Foreskin melanocyte (primary cell): ENCODE measurements at places on chromosomes 4 and X.

DNA sequence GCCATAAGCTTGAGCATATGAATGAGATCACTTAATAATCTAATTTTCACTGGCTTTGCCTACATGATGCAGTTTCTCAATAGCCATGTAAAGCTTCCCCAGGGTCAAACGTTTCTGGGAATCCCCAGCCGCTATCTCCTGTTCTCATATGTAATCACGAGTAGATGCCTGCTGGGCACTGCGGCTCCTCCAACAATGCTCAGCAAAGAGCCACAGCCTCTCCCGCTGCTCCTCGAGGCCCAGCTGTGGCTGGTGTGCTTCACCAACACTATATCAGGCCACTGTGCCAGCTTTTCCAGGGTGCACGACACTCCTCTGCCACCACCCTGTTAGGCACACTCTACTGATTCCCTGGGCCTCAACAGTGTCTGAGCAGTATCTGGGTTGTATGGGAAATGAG lies 78.3 kb upstream of the RASGEF1B start:
- peak; percentile 59 for DNase-seq

GRCh38 chrX:153897899-153898298 lies 6.6 kb upstream of the AVPR2 start:
- DNase-seq, result no peak

GRCh38 chr4:150235808-150236271 lies 157.6 kb downstream of the DCLK2 start:
- DNase-seq, result peak; percentile 59

GRCh38 chr4:158996669-158997074 lies 106.2 kb upstream of the RAPGEF2 start:
- peak; percentile 80 for DNase-seq

DNA sequence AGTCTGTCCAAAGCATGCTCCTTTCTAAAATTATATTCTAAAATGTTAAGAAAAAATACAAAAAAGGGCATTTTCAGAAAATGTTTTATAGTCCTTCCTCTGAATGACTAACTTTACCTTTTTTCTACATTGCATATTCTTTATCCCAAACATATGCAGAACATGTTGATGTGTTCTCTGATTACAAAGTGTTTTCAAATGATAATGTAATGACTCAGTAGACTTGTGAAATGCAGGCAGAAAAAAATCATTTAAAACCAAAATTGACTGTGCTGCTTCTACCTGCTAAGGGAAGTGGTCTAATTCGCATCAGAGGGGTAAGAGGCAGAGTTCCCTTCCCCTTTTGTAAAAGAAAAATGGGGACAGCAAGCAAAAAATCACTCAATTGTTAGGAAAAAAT lies 22.7 kb upstream of the YTHDC1 start:
- DNase-seq, result no peak

- DNase-seq, result no peak
Observed at GRCh38 chr4:136992032-136992431, 540.3 kb downstream of the PCDH18 start.

- no peak for DNase-seq
Observed at GRCh38 chr4:150999086-150999485, 16.0 kb downstream of the LRBA start.

- peak; percentile 76 for DNase-seq
Observed at GRCh38 chr4:105474099-105474518, 247 bp upstream of the PPA2 start.

DNA sequence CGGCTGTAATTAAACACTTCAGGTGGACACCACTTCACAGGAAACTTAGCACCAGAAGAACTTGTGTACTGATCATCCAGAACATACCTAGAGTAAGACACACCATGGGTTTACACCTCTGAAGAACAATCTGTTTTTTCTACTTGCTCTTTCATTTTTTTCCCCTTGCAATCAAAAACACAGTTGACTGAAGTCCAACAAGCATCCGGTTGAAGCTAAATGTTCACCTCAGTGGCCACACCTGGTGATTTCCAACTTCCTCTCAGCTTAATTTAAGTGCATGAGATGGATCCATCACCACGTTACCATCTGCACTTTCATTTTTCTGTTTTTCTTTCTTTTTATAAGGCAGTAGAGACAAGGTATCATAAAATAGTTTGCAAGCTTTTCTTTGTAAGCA lies 4.9 kb upstream of the TXK start:
- DNase-seq, result no peak

DNA sequence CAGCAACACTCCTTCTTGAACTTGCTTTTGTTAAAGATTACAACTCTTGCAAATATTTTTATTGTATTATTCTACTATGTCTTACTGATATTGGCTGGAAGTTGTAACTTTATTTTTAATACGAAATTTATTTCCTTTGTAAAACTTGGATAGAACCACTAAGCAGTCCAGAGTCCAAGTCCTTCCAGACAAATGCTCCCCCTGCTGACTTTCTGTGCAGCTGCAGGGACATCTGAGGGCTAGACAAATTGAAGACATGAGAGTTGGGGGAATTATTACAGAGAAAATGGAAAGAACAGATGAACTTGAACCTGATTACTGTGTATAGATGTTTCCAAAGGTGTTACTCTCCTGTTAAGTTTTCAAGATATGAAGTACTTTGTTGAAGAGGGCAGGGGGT lies 238.8 kb downstream of the GRIA3 start:
- DNase-seq, result no peak

DNA sequence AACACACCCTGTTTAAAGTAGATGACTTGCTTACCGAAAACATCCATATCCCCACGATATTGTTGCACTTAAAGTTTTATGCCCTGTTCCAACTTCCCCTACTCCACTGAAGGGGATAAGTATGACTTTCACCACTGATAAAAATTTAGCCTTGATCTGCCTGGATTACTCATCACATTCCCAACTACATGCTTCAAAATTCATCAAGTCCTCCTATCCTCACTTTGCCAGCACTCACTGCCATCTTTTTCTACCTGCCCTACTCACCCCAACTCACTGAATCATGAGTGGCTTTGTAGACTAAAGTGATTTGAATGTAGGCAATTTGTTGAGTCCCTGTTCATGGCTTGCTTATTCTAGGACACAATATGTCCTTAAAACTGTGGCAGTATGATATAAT lies 12.2 kb upstream of the GPRIN3 start:
- DNase-seq, result no peak

DNA sequence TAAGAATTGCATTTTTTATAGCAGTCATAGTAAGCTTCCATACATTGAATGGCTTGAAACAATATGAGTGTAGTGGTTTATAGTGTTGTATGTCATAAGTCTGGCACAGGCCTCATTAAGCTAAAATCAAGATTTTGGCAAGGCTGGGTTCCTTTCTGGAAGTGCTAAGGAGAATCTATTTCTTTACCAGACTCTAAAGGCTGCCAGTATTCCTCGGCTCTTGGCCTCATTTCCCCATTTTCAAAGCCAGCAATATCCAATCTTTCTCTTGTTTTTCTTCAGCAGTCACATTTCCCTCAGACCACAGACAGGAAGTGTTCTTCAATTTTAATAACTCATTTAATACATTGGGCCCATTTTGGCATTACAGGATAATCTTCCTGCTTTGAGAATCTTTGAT lies 1155.5 kb upstream of the PABPC4L start:
- DNase-seq, result no peak

- peak; percentile 78 for DNase-seq
Observed at GRCh38 chr4:10552591-10553280, 95.5 kb upstream of the ZNF518B start.

DNA sequence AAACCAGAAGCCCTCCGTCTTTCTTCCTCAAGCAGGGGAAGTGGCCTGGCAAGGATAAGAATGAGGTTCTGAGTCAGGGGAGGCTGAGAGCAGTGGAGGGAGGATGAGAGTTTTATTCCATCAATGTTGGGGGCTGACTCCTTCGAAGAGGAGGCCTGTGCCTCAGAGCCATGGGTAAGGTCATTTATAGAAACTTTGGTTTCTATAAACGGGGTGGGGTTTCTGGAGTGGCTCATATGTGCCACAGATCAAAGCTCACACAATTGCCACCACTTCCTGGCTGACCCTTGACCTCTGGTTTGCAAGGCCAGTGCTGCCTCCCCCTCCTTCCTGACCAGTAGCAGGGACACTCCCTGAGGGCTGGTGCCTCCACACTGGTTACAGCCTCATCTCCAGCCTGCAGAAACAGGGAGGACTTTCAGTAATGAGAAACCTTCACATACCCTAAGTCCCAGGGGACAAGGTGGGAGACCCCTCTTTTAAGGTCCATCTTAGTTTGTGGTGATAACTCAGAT lies 166.0 kb downstream of the PDGFRA start:
- no peak for DNase-seq

DNA sequence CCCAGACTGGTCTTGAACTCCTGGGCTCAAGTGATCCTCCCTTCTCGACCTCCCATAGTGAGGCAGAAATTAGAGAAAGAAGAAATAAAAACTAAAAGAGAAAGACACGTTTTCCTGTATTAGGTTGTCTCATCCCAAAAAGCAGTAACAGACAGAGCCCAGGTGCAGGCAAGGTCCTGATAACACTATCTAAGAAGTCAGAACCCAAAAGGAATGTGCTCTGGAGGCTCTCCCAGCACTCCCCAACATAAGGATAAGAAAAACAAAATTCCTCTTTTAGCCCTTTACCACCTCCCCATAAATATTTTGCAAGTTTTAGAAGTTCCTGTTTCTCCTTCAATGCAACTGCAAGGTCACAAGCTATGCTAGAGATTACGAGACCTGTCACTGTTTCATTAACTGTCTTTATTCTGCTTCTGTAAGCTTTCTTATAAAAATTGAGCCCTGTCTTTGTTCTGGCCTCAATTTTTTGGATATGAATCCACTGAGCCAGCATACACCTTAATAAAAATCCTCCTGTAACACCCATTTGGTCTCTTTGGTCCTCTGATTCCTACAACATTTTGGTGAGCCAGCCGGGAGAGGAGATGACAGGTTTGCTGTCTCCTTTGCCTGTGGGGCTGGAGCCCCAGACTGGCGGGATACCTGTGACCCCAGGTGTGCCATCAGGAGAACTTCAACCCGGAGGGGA lies 25.9 kb downstream of the LIAS start:
- DNase-seq, result no peak

DNA sequence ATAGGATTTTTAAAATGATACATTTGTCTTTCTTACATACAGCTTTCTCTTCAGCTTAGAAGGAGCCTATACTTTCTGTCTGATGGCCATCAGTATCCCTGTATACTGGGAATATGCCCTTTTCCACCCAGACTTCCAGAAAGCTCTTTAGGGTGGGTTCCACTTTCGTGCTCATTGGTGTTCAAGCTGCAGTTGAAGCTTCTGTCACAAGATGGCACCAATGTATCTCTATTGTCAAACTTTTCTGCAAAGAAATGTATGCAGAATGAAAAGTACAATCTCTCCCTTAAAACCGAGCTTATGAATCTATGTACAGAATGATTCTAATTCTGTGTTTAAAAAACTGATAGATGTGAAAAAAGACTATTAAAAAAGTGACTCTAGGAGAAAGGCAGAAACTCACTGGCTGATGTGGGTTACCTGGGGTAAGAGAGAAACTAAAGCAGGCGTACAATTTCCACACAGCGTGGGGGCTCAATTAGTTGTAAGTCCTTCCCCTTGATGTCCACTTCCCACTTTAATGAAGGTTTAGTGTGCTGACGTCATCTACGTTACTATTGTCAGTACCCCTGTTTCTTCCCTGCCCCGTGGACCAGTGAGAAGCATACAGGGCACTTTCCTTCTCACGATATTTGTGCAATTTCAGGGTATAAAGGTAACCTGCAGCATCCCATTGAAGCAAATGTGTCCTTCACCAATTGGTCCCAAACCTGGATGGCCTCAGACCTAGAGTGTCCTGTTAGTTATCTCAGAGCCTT lies 57.3 kb upstream of the TCEAL2 start:
- peak; percentile 2 for DNase-seq

GRCh38 chr4:176789955-176790354 lies 2.8 kb downstream of the VEGFC start:
- DNase-seq, result no peak

DNA sequence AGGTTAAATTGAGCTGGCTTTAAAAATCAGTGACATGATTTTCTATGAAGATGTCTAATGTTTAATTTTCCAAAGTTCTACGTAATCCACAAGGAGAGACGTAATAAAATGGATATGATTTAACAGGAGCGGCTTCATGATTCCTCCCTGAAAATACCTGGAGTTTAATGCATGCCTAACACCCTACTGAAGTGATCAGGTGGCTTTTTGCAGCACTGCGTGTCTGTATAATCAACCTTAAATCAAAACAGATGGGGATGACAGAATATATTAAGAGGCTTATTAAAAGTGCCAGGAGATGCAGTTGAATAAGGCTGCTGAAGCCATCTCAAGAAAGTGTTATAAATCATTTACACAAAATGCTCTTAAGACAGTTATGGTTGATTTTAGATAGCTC lies 112.4 kb upstream of the TLR3 start:
- DNase-seq, result no peak

DNA sequence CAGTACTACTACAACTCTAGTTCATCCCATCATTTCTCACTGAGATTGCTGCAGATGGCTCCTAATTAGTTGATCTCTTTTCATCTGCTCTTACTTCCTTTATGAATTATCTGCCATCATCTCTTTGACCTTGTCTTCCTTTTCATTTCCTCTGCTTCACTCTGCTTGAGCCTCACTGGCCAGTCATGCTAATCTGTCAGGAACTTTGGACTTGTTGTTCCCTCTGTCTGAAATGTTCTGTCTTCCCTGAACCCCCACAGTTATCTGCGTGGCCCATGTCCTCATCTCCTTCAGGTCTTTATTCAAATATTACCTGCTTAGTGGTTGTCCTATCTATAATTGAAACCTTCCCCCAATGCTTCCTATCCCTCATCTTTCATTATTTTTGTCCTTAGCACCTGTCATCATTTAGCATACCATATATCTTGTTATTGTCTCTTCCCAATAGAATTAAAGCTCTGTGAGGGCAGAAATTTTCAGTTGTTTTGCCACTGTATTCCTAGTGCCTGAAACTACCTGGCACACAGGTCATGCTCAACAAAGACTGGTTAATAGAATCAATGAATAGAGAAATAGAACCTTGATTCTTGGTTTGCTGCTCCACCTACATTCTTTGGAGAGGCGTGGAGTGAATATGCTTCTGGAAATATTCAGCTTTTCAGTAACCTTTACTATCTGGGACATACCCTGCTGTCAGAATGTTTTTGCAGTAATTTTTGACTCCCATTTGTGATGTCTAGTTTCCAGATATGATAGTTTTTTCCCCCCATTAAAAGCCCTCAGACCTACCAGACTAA lies 5.0 kb downstream of the SLC4A4 start:
- no peak for DNase-seq

DNA sequence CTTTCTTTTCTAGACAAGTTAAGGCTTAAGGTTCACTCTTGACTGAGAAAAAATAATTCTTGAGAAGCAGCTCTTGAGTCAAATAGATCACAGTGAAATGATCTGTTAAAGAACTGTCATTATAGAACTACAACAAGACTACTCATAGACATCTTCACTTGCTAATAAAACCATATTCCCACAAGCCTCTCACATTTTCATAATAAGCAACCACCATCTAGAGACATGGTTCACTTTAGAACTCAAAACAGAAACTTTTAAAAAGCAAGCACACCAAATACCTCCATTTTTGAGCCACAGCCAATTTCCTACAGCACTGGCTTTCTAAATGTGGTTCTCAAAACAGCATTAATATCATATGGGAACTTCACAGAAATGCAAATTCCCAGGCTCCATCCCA lies 309.5 kb downstream of the TMA16 start:
- no peak for DNase-seq

GRCh38 chr4:99915449-99915848 lies 21.2 kb upstream of the LAMTOR3 start:
- no peak for DNase-seq
